ENCODE measurements at places on chromosomes 13 and 19.
A peak's percentile ranks its signal among the peaks of the same experiment; 100 is the strongest.

GRCh38 chr13:94323764-94324758 is 155.4 kb downstream of the DCT start:
- DNase-seq: no peak

DNA sequence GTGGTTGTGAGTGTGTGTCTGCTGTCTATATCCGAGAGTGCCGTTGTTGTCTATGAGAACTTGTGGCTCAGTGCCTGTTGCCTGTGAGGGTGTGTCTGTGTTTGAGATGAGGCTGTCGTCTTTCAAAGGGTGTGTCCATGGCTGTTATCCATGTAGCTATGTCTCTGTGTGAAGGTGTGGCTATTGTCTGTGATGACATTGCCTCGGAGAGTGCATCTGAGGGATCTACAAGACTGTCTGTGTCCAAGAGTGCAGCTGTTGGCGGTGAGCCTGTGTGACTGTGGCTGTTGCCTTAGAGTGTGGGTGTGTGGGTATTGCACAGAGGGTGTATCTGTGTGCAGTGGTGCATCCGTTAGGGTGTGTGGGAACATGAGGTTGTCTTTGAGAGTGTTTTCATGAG is 4.9 kb downstream of the NUMBL start:
- no peak for DNase-seq

GRCh38 chr19:3606690-3607289 is at the start of gene TBXA2R:
Gene TBXA2R (minus strand): TSS chr19:3606875. CDS start chr19:3600634, 6,241 bp downstream.
- peak; percentile 28 for DNase-seq

GRCh38 chr13:30376426-30377311 is 45.6 kb upstream of the UBE2L5 start:
- DNase-seq: no peak

DNA sequence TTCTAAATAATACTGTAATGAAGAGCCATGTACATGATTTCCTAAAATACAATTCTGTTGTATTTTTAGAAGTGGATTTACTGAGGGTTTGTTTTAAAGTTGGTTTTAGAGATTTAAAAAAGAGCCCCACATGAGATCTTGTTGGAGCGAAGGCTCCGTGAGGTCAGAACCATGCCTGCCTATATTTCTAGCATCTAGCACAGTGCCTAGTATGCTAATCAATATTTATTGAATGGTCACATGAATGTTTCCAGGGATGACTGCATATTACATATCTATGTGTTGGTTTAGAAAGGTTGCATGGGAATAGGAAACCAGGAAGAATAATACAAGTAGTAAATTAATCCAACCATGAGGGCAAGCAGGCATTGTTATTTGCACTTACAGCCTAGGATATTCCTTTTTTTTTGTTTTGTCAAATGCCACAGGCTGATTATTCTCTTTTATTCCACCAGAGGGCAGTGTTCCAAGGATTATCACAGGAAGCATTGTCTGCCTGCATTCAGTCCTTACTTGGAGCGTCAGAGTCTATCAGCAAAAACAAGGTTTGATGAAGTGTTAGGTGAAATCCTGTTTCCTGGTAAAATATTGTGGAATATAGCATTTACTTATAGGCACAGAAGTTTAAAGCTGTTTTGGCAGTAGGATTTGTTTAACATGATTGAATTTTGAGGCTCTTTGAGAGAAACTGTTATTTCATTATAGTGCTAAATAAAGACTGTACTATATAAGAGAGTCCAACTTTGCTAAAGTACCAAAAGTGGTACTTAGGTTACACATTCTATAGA is 46.8 kb downstream of the COG3 start:
- no peak for DNase-seq

DNA sequence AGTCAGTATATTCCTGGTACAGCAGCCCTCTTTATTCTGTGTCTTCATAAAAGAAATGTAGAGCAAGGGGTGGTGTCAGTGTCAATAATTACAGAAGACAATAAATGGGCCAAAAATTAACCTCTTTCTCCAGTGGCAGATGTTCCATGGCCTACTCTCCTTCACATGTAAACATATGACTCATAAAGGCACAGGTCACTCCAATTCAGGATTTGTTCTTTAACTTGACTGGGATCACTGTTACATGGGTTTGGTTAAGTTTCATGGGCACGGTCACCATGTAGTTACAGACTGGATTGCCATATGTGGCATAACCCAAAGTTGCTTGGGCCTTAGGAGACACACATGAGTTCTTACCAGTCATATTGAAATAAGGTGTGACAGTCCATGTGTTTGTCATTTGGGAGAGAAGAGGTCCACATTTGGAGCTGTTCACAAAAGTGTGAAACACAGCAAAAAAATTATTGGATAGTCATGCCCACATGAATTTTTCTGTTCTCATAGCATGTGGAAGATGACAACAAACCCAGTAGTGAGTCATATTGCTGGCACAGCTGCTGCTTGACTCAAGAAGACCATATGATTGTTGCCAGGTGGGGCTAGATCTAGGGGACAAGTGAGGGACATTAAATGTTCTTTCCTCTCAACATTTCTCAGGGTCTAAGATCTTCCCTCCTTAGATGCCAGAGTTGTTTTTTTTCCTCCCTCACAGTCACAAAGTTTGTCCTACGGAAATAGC is 68.1 kb upstream of the HTR2A start:
- no peak for DNase-seq

- DNase-seq: no peak
Observed at GRCh38 chr13:30863796-30864195, 42.3 kb upstream of the MEDAG start.

GRCh38 chr13:107845911-107846310 is 369.4 kb downstream of the LIG4 start:
- no peak for DNase-seq

- peak; percentile 13 for DNase-seq
Observed at GRCh38 chr13:94157705-94158218, 321.7 kb downstream of the DCT start.

GRCh38 chr19:2779121-2779740 is 3.8 kb downstream of the SGTA start:
- no peak for DNase-seq

DNA sequence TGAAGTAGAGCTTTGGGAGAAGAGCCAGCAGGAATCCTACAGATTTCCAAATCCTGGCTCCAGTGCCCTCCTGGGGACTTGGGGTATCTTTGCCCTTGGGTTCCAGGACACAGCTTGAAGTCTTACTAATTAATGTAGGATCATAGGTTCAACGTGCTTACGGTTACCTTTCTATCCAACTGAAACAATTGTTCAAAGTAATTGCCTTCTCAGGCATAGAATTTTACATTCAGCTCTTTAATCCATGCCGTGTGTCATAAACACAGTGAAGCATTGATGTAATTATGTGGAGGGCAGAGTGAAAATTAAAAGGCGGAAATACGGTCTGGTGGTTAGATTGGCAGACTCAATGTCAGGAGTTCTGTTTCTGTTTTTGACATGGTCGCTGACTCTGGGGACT is 170.4 kb downstream of the COG6 start:
- no peak for DNase-seq

- DNase-seq: no peak
Observed at GRCh38 chr19:54418930-54419800, 3.9 kb downstream of the TTYH1 start.

DNA sequence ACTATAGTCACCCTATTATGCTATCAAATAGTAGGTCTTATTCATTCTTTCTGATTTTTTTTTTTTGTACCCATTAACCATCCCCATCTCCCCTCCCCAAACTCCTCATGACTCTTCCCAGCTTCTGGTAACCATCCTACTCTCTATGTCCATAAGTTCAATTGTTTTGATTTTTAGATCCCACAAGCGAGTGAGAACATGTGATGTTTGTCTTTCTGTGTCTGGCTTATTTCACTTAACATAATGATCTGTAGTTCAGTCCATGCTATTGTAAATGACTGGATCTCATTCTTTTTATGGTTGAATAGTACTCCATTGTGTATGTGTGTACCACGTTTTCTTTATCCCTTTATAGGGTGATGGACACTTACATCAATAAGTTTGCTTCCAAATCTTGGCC is 4.5 kb upstream of the MYCBP2 start:
- DNase-seq: no peak

DNA sequence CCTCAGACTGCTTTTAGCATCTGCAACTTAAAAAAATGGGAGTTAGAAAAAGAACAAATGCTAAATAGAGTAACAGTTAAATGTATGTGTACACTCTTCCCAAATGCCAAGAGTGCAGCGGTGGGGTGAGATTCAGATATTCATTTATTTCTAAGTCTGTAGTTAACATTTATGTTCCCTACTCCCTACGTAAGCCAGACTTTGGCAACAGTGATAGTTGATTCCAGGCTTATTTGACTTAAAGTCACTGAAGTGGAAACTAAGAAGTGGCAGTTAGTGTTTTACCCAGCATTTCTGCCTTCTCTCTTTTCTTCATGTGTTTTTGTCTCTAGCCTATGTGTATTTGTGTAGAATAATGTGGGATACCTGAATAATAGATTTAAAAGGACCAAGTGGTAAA is 4.5 kb downstream of the MIR17HG start:
- no peak for DNase-seq

DNA sequence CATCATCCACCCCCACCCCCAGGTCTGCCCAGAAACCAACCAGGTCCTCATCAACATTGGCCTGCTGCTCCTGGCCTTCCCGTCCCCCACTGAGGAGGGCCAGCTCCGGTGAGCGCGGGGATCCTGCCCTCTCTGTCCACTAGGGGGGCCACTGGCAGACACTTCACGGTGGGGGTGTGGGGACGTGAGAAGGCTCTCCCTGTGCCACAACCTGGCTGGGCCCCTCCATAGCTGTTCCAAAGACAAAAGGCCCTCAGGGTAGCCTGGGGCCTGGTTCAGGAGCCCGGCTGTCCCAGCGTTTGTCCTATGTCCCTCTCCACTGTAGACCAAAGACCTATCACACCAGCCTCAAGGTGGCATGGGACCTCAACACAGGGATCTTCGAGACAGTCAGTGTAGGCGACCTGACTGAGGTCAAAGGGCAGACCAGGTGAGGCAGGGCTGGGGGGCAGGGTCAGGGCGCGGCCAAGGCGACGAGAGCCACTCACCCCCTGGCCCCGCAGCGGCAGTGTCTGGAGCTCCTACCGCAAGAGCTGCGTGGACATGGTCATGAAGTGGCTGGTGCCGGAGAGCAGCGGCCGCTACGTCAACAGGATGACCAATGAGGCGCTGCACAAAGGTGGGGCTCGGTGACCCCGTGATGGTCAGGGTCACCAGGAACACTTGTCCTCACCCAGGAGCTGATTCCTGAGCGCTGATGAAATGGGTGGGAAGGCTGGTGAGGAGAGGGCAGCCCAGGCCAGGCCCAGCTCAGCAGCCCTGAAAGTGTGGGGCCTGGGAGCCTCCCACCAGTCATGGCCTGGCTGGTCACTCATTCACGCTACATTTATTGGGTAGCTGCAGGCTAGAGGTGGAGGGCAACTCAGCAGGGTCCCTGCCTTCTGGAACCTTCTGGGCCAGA is 7.9 kb downstream of the DCAF15 start:
- DNase-seq: no peak

DNA sequence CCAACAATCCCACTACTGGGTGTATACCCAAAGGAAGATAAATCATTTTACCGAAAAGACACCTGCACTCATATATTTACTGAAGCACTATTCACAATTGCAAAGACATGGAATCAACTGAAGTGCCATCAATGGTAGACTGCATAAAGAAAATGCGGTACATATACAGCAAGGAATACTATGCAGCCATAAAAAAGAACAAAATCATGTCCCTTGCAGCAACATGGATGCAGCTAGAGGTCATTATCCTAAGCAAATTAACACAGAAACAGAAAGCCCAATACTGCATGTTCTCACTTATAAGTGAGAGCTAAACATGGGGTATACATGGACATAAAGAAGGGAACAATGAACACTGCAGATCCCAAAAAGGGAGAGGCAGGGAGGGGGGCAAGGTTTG is 2.7 kb upstream of the ZNF507 start:
- DNase-seq: no peak

DNA sequence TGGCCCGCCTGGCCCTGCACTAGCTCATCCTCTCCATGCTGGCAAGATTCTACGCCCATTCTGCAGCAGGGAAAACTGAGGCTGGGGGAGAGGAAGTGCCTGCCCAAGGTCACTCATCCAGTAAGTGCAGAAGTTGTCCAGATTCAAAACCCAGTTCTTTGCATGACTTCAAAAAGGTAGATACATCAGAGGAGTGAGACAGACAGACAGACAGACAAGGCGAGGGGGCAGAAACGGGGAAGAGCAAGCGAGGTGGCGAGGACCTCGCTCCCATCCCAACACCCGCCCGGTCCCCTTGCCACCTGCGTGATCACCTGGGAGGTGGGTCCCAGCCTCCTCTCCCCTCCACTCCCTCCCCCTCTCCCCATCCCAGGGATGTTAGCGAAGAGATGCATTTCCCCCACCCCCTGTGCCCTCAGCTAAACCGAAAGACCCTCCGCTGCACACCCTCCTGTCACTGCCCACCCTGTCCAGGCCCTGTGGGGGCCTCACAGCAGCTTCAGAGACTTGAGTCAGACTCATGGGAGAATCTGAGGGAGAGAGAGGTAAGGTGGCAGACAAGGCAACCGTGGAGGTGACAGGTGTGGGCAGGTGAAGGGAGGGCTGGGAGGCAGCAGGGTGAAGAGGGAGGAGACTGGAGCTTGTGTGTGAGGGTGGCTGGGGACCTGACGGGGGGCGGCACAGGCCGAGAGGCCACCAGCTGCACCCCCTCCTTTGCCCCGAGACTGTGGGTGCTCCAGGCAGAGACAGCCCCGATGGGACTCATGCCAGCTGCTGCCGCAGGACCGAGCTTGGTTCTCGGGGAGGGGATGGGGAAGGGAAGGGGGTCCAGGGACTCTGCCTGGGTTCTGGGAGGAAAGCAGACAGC is 18.9 kb downstream of the LRRC4B start:
- no peak for DNase-seq

- DNase-seq: no peak
Observed at GRCh38 chr13:97189928-97190327, 32.2 kb upstream of the MBNL2 start.

GRCh38 chr19:31258211-31259052 is 90.8 kb downstream of the TSHZ3 start:
- no peak for DNase-seq

GRCh38 chr19:49188626-49189200 is 31.1 kb downstream of the TRPM4 start:
- DNase-seq: no peak

DNA sequence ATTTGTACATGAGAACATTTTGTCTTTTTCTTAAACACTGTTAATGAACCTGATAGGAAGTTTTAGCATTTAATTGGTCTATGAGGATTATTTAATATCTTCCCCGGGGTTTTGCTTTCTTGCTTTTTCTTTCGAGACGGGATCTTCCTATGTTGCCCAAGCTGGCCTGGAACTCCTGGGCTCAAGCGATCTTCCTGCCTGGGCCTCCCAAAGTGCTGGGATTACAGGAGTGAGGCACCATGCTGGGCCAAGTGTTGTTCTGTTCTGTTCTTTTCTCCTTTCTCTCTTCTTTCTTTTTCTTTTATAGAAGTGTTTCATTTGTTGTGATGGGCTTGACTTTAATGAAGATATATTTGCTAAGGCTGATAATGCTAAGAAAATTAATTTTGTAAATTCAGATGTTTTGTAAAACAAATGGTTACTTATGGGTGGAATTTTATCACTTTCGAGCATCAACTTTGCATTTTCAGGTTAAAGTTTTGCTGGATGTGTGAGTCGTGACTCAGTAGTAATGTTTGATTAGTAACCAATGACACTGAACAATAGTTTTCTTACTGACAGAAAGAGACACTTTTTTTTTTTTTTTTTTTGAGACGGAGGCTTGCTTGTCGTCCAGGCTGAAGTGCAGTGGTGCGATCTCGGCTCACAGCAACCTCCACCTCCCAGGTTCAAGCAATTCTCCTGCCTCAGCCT is 2.2 kb downstream of the PAN3 start:
- DNase-seq: no peak
